Fibroblast of the aortic adventitia (primary cell): ENCODE measurements at places on chromosomes 6 and 20. TPM values are rescaled to one million over a fixed set of nuclear protein-coding genes. Genes with fewer than 3 reads are reported as not detected.

The MAPK13 gene
- 2.3 and 15.6 TPM in 2 replicates for total RNA-seq

The SIGLEC1 gene
- total RNA-seq = 0.08 TPM in 1 of 2 replicates, not detected in the other

The BFSP1 gene
- 1.3 and 3.5 TPM in 2 replicates for total RNA-seq

The SLC26A8 gene
- 0.18 TPM in 1 of 2 replicates, not detected in the other for total RNA-seq

The ALDH5A1 gene
- total RNA-seq = 0.54 and 1.6 TPM in 2 replicates

The EPPIN gene
- not detected in 2 replicates for total RNA-seq

The PLG gene
- total RNA-seq = 2.9 TPM in 1 of 2 replicates, not detected in the other
